Cortex of kidney (tissue), 1 donor: ENCODE measurements at places on chromosomes 5 and 9.

DNA sequence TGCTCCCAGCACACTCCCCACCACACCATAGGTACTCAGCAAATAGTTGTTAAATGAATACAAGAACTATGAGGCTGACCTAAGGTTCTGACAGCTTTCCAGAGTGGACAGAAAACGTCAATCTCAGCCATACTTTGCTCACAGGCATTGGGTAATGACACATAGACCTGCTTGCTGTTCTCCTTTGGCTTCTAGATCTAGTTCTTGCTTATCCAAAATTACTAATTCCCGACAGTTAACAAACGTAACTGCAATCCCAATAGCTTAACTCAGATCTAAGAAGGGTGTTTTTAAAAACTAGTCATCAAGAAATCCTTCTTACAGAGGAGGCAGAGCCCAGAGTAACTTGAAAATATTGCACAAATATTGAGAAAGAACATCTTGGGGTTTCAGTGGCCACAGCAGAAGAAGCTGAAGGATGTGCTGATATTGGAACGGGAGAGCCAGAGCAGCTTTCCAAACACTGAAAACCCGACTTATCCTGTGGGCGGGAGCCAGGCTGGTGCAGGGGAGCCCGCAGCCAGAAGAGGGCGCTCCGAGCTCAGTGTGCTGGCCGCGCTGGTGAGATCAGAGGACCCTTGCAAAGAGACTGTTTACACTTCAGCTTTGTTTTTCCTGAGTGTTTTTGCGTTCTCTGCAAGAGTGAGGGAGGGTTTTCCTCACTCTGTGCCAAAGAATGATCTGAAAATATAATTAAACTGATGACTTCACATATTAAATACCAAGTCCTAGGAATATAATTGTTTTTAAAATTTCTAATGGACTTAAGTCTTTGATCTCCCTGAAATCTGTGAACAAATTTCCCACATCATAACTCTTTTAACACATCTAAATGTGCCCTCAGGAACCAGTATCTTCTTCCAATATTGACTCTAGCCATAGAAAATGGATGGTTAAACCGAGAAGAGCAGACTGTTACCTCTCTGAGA, 30.3 kb downstream of the FGF1 start:
- no peak for DNase-seq

GRCh38 chr9:29769019-29769418, 2195.7 kb upstream of the C9orf72 start:
- no peak for DNase-seq

DNA sequence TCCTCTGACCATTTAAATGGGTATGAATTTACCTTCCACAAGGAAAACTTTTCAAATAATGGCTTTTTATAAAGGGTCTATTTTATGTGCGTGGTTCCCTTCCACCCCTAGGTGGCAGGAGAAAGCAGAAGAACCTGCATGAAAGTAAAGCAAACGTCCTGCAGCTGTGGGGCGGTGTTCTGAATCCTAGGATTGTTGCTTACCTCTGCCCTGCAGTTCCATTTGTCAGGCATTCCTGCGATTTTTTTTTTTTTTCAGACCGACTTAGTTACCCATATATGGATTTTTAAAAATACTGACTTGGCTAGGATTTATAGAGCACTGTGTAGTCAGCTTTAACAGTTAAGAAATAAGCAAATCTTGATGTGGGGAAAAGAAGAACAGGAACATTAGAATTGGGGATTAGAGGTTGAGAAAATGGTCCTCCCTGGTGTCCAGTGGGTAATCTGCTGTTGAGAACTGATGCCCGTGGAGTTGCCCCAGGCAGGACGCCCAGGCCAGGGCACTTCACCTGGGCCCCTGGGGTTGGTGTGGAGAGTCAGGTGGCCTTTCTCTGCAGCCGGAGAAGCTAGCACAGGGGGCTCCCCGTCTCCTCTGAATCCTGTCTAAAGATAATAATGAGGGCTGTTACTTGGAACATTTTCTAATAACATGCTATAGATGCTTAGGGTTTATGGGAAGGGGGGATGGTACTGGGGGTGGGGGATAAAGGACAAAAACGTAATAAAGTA, 30.4 kb upstream of the LTC4S start:
- DNase-seq: no peak

DNA sequence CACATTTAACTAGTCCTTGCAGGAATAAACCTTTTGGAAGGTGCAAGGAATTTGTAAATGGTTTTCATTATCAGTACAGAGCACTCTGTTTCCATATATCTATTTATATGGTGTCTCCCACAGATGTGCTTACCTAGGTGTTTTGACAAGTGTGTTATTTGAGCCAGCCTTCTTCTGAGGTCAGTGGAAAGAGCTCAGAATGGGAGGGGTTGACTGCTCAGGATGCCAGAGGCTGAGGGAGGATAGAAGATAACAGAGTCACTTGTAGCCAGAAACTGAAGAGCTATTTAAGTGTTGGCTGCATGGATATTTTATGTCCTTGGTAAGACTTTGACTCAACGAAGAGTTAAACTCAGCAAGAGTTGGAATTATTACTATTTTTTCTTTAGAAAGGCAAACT, 5.0 kb downstream of the CMYA5 start:
- no peak for DNase-seq

DNA sequence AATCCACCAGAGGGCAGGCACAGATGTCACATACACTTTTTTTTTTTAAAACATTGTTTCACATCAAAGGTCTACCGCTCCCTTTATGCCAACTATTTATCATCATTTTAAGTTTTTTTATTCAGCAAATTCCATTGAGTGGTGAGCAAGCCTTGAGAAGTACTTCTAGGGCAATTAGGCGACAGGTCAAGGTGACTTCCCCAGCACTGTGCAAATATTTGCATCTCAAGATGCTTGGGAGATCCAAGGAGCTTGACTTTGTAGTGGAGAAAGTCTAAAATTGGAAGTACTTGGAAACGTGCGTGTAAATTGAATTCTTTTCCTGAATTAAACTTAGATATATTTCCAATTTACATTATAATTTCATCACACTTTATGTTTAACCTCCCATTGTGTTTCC, 211.1 kb downstream of the ICE1 start:
- no peak for DNase-seq

GRCh38 chr9:70110194-70111041, 66.8 kb downstream of the MAMDC2 start:
- no peak for DNase-seq
